ENCODE measurements at places on chromosomes 13 and 19.
A peak's percentile ranks its signal among the peaks of the same experiment; 100 is the strongest.

DNA sequence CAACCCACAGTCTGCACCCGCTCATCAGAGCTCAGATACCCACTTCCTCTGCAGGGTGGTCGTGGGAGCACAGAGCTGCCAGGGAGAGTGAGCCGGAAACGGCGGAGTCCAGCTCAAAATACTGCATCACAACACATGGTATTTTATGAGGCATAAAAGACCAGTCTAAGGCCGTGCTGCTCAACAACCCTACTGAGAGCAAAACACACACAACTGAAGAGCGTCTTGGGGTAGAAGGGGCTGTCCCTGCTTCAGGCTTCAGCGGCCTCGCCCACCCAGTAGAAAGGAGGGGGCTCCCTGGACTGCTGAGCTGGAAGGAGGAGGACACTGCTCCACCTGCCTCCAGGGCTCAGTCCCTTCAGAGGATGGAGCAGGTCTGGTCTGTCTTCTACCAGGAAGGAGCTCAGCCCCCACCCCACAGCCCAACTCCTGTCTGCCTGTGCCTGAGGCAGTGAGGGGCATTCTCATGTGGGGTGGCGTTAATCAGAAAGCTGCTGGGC lies 36.9 kb downstream of the NAXD start:
- H3K4me1 ChIP-seq, result peaks cover 1% of the 10 kb centered on the region
- DNase-seq, result no peak
- no peak overlapping the region for H3K4me3 ChIP-seq
- H3K27ac ChIP-seq, result no peak overlapping the region
- peaks cover 3% of the 10 kb centered on the region for H3K36me3 ChIP-seq

- no peaks in the 10 kb centered on the region for H3K36me3 ChIP-seq
- H3K27ac ChIP-seq, result no peak overlapping the region
- H3K27me3 ChIP-seq, result no peaks in the 10 kb centered on the region
- H3K4me1 ChIP-seq, result no peaks in the 10 kb centered on the region
- no peak overlapping the region for H3K4me3 ChIP-seq
- DNase-seq, result no peak
Measured at GRCh38 chr13:59472134-59472533, 691.6 kb downstream of the DIAPH3 start.

GRCh38 chr13:113110852-113111315 lies 5.3 kb downstream of the F7 start:
- H3K36me3 ChIP-seq, result peaks cover 3% of the 10 kb centered on the region
- peak overlapping the region; percentile 33 for H3K4me3 ChIP-seq
- H3K27me3 ChIP-seq, result peaks cover 26% of the 10 kb centered on the region
- DNase-seq, result no peak

DNA sequence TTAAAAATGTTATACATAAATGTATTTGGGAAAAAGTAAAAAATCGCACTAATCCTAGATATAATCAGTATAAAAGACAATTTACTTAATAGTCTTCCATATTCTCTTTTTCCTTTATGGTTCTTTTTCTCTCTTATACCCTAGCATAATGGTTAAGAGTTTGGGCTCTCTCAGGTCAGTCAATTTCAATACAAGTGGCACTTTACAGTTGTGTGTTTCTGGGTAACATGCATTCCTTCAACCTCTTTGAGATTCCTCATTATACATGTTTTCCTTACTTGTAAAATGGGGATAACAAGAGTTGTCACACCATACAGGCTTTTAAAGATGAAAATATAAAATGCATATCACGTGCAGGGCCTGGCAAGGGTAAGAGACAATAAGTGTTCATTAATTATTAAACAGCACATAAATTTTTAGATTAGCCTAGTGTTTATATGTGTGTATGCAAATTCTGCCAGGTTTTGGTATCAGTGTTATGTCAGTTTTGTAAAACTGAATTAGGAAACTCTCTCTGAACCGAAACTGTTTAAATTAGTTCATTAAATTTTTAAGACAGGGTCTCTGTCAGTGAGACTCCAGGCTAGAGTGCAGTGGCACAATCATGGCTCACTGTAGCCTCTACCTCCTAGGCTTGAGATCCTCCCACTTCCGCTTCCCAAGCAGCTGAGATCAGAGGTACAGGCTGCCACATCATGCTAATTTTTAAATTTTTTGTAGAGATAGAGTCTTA lies 49.8 kb downstream of the ELF1 start:
- H3K4me3 ChIP-seq, result no peak overlapping the region
- H3K27ac ChIP-seq, result no peak overlapping the region

GRCh38 chr13:94080527-94080926 lies 399.0 kb downstream of the DCT start:
- no peaks in the 10 kb centered on the region for H3K4me1 ChIP-seq
- H3K27me3 ChIP-seq, result no peaks in the 10 kb centered on the region
- H3K36me3 ChIP-seq, result no peaks in the 10 kb centered on the region
- no peak overlapping the region for H3K4me3 ChIP-seq
- H3K27ac ChIP-seq, result no peak overlapping the region

DNA sequence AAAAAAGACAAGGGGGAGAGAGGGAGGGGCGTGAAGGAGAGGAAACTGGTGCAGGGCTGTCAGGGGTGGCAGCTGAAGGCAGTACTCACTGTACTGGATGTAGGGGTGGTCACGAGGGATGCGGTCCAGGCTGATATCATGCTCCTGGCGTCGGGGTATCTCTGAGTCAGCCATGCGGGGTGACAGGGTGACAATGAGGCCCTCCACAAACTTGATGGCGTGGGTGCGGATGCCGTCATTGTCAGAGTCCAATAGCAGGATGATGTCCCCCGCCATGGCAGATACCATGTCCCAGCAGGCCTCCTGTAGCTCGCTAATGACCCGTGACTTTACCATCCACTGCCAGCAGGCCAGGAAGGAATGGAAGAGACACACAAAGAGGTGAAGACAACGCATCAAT lies 15.3 kb downstream of the SYMPK start:
- H3K27me3 ChIP-seq, result no peaks in the 10 kb centered on the region
- DNase-seq, result no peak
- no peak overlapping the region for H3K27ac ChIP-seq
- no peak overlapping the region for H3K4me3 ChIP-seq
- H3K4me1 ChIP-seq, result no peaks in the 10 kb centered on the region

- DNase-seq, result no peak
- H3K27me3 ChIP-seq, result no peaks in the 10 kb centered on the region
- H3K4me3 ChIP-seq, result no peak overlapping the region
- H3K27ac ChIP-seq, result no peak overlapping the region
- H3K36me3 ChIP-seq, result peaks cover 15% of the 10 kb centered on the region
- no peaks in the 10 kb centered on the region for H3K4me1 ChIP-seq
Measured at GRCh38 chr19:53877361-53877766, 4.6 kb upstream of the PRKCG start.

- H3K27me3 ChIP-seq, result no peaks in the 10 kb centered on the region
- DNase-seq, result no peak
- H3K36me3 ChIP-seq, result no peaks in the 10 kb centered on the region
- peak overlapping the region; percentile 5 for H3K4me3 ChIP-seq
Measured at GRCh38 chr19:35533822-35534392, 651 bp downstream of the GAPDHS start.

DNA sequence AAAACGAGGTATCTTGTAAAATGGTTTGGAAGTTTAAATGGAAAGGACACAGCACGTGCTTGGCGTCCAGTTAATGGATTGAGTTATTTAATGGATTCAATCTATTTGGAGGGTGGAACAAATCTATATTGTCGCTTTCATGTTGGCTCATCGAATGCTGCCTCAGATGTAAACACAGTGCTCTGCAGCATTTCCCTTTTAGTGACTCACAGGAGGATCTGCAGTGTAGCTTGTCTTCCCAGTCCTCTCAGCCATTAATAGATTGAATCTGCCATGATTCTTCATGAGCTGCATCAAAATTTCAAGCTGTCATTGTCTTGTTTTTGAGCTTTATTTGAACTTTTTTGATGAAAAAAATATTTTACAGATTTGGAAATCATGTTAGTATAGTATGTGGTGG lies 44.7 kb downstream of the DHRS12 start:
- H3K27ac ChIP-seq, result no peak overlapping the region
- no peaks in the 10 kb centered on the region for H3K4me1 ChIP-seq
- no peaks in the 10 kb centered on the region for H3K36me3 ChIP-seq
- no peak overlapping the region for H3K4me3 ChIP-seq
- no peaks in the 10 kb centered on the region for H3K27me3 ChIP-seq

- H3K4me1 ChIP-seq, result no peaks in the 10 kb centered on the region
- no peak for DNase-seq
- no peaks in the 10 kb centered on the region for H3K36me3 ChIP-seq
- H3K27me3 ChIP-seq, result no peaks in the 10 kb centered on the region
- no peak overlapping the region for H3K4me3 ChIP-seq
Measured at GRCh38 chr13:95541308-95541707, 11.2 kb upstream of the CLDN10 start.

GRCh38 chr13:112885782-112886268 lies 83.2 kb upstream of the MCF2L start:
- DNase-seq, result no peak
- H3K27ac ChIP-seq, result no peak overlapping the region
- 0 out of 2 replicates have a peak, but pooled peaks cover 1% of the 10 kb centered on the region for H3K4me1 ChIP-seq
- H3K36me3 ChIP-seq, result peaks cover 12% of the 10 kb centered on the region
- no peaks in the 10 kb centered on the region for H3K27me3 ChIP-seq
- no peak overlapping the region for H3K4me3 ChIP-seq
